CD8-positive, alpha-beta T cell (primary cell): ENCODE measurements at places on chromosomes 6 and 20. TPM values are rescaled to one million over a fixed set of nuclear protein-coding genes. Genes with fewer than 3 reads are reported as not detected.

Gene FRK
- total RNA-seq: not detected

Gene SYCP2L
- total RNA-seq: not detected

Gene EFCAB8
- 0.75 TPM for total RNA-seq

Gene SLC25A27
- total RNA-seq: not detected

Gene IL20RA
- not detected for total RNA-seq

- no peak for DNase-seq
These were observed 206.6 kb downstream of the TFAP2B start for GRCh38 chr6:51025082-51025777.

DNA sequence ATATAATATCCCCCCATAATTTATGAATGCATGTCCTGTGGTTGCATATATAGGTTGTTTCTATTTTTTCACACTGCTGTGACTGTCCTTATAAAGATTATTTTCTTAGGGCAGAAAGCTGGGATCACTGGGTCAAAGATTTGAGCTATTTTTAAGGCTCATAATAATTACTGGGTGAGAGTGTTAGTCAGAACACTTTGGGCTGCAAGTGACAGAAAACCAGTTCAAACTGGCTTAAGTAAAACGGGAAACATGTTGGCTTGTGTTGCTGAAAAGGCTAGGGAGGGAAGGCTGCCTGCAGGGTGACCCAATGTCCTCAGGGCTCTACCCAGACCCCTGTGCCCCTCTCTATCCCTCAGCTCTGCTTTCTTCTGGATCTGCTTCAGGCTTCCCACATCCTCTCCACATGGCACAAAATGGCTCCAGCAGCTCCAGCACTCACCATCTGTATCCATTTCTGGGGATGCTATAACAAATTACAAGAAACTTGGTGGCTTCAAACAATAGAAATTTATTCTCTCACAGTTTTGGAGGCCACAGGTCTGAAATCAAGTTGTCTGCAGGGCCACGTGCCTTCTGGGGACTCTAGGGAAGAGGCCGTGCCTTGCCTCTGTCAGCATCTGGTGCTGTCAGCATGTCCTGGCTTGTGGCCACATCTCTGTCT is 33.1 kb upstream of the MLN start:
- no peak for DNase-seq

DNA sequence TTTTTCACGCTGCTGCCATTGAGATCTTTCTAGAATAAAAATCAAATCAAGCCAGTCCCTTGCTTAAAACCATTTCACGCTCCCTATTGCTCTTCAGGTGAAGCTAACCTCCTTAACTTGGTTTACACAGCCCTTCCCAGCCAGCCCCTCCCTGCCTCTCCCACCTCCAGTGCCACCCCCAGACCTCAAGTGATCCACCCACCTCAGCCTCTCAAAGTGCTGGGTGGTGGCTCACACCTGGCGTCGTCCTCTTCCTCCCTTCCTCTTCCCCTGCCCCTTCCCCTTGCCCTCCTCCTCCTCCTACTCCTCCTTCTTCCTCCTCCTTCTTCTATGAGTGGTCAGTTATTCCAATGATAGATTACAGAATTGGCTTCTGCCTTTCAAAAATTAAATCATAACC is 42.9 kb downstream of the FAM209B start:
- no peak for DNase-seq

- no peak for DNase-seq
These were observed 20.4 kb upstream of the DTNBP1 start for GRCh38 chr6:15682965-15683822.

GRCh38 chr6:4660377-4661321 is 115.6 kb upstream of the CDYL start:
- DNase-seq: no peak

DNA sequence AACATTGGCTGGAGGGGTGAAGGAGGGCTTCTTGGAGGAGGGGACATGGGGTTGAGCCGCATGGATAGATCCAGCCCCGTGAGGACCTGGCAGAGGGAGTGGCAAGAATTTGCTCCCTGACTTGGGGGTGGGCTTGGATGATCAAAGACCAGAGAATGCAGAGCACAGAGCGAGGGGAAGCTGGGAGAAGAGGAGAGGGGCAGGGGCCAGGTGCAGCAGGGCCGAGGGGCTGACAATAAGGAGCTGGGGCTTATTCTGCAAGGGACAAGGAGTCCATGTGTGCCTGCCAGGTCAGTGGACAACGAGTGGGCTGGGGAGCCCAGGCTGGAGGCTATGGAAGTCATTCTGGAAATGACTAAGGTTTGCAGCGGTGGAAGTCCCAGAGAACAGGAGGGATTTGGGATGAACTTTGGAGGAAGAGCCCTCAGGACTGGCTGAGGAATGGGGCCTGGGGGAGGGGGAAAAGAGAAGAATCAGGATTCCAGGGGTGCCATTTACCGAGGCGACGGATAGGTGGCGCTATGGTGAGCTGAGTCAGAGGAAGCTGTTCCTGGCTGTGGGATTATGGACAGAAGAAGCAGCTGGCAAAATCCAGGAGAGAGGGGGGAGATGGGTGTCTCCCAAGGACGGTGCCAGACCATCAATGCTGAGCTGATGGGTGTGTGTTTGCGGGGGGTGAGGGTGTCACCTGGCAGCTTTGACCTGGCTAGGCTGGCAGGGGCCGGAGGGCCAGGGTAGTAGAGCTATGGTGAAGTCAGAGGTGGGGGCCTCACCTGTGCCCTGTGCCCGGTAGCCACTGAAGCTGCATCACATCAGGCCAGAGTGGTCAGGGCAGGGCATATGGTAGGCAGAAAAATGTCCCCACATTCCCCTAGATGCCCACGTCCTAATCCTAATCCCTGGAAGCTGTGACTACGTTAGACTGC is 7.8 kb downstream of the KCNG1 start:
- no peak for DNase-seq

GRCh38 chr6:47093169-47093568 is 51.0 kb upstream of the ADGRF1 start:
- DNase-seq: no peak

DNA sequence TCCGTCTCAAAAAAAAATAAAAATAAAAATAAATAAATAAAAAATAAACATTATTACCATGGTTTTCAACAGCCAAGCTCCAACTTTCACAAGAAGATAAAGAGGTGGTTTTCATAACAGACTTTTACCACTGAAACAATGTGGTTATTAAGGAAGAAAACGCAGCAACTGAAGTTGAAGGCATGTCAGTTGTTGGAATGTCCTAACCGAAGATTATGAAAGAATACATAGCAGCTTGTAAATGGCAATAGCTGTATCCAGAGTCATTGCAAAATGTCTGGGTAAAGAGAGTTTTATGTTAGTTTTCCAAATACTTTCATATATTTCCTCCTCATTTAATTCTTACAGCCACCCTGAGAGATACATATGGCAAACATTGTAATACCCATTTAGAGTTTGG is 161.6 kb upstream of the MARCKS start:
- DNase-seq: no peak

GRCh38 chr6:134863763-134864510 is 86.0 kb downstream of the ALDH8A1 start:
- DNase-seq: no peak

DNA sequence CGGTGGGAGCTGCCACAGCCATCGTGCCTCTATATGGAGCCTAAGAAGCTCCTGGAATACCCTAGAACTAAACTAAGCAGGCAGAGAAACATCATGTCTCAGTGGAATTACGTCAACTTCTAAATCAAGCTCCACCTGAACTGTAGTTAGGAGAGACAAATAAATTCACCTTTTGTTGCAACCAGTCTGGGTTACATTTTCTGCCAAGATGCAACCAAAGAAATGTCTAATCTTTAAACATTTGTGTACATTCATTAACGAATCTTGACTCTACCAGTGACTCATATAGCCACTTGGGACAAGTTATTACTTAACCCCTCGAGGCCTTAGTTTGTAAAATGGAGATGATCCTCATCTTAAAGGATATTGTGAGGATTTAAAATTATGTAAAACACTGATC is 8.9 kb downstream of the PTPRK start:
- no peak for DNase-seq

GRCh38 chr20:15863735-15864134 is 709.5 kb downstream of the KIF16B start:
- no peak for DNase-seq

DNA sequence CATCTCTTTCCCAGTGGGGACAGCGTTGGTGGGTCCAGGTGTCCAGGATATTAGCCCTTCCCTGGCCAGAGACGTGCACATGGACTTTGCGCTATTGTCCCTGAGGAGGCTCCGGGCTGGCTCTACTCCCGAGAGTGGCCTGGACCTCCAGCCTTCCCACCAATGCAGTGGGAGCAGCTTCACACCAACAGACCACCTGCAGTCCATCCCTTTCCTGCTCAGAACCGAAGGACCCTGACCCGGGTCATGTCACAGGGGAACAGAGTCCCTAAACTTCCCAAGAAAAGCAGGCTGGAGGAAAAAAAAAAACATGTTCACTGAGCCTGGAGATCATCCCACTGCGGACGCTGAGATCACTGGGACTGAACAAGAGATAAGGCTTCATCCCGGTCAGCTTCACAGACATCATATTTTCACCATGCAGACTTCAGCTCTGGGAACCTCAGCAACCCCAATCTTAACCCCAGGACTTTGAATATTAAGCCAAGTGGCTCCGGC is 18.3 kb downstream of the ZMYND8 start:
- DNase-seq: no peak

GRCh38 chr6:166849749-166850183 is 106.6 kb downstream of the RNASET2 start:
- no peak for DNase-seq

DNA sequence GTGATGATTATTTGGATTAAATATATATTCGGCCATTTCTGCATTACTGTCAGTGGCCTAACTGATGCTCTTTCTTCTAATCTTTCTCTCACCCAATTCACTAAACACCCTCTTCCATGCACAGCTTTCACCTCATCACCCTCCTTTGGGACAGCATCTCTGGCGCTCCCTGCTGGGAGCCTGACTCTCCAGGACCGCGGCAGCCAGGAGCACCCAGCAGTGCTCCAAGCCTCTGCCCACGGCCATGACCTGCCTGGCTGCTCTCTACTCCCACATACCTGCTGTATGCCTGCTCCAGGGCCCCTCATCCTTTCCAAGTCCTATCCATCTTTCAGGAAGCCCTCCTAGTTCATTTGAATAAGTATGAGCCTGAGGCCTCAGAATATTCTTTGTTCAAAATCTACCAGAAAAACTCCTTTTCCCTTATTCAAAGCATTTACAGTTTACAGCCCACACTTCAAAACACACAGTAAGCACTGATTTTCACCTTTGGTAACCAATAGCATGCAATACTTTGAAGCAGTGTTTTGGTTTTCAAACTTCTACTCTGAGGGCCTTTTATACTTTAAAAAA is 15.2 kb downstream of the CTCFL start:
- DNase-seq: no peak

DNA sequence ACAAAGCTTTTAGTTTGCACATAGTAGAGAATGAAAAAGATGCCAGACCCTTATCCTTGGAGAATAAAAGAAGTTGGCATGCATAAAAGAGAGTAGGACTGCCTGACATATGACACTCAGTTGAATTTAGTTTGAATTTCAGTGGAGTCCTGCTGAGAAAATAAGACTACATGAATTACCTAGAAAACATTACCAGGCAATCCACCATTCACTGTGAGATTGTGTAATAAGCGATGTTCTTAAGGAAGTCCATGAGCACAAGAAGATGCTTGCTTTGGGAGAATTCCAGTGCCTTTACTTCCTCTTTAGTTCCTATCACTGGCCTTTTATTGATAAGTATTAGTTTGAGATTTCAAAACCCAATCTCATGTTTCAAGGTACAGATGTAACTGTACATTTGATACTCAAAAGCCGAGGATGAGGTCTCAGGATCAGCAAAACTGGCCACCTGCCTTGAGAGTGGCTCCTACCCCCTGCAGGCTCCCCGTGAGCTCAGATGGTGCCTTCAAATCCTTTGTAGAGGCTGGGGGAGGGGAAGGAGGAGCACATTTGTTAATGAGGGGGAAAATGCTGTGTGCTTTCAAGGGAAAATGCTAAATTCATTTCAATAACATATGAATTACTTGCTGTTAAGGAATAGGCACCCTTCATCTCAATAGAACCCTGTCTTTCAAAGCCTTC is 11.2 kb upstream of the UNC93A start:
- no peak for DNase-seq

DNA sequence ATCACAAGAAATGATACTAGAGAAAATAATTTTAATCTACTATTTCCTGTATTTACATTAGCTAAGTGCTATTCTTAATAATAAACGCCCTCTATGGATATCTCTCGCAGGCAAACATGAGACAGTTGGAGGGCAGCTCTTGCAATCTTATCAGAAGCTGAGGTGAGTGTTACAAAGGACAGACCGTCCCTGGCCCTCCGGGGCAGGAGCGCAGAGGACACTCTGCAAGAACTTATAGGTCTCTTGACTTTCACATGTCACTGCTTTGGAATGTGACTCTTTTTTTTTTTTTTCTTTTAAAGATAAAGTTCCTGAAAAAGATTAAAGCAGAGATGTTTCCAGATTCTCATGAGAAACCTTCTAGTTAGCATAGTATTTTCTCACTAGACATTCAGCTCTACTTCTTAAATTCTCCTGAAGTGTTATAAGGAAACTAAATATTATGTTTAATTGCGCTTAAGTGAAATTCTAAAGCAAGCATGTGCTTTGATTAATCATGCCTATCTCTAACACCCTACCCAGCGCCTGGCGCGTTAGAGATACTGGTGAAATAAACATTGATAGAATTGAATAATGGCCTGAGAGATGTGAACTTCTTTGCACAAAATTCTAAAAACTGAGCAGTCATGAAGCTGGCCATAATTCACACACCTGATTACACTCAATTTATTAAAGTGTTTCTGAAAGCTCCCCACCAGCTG is 57.4 kb downstream of the SYTL3 start:
- no peak for DNase-seq

DNA sequence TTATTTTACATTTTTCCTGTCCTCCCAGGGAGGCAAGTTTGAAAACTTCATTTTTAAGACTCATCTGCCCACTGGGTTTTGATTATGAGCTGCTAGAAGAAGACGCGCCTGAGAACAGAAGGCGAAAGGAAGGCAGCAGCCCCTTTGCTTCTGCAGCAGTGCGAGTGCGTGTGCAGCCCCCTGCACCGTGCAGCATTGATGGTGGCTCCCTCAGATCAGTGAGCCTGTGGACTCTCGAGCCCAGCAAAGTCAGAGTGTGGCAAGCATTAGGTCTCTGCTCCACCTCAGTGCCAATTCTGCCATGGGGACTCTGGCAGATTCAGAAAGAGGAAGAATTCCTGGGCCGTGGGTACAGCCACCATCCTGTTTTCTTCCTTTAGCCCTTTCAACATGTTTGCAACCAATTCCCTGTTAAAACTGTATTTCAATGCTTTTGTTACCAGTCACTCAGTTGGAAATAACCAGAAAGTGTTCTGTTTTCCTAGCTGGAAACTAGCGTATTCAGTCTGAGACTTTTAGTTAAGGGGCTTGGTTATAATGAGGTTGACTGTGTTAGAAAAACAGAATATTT is 134.8 kb upstream of the OGFRL1 start:
- DNase-seq: no peak
